A172 (cell line): ENCODE measurements at places on chromosomes 5 and 9. TPM values are rescaled to one million over a fixed set of nuclear protein-coding genes. Genes with fewer than 3 reads are reported as not detected.
A peak's percentile ranks its signal among the peaks of the same experiment; 100 is the strongest.

GRCh38 chr9:130054325-130054786, 650 bp downstream of the GPR107 start:
- no peak for DNase-seq

DNA sequence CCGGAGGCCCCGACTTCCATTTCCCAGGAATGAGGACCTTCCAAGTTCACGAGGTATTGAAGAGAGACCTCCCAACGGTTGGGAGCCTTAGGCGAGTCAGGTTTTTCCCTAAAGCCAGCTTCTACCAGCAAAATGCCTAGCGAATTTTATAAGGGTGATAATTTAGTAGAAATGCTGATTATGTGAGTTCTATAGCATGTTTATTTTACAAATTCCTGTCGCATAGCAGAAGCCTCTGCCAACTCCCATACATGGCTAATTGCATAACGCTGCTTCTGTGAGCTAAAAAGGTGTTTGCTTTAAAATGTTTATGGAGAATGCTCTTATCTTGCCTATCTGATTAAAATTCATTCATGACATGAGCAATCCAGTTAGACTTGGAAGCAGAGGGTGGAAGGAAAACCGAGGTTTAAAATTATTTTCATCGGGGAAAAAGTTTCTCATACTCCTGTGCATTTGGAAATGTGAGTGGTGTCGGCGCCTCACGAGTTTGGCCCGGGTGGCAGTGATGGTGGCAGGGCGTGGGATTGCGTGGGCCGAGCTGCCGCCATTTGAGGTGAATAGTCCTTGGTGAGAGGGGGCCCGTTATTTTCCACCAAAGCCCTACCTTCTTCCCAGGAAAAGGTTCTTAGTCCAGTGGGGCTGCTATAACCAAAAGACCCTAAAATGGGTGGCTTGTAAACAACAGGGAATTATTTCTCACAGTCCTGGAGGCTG, 104.4 kb upstream of the FCN2 start:
- peak; percentile 71 for DNase-seq

DCANP1 gene
- total RNA-seq = not detected in 2 replicates

DNA sequence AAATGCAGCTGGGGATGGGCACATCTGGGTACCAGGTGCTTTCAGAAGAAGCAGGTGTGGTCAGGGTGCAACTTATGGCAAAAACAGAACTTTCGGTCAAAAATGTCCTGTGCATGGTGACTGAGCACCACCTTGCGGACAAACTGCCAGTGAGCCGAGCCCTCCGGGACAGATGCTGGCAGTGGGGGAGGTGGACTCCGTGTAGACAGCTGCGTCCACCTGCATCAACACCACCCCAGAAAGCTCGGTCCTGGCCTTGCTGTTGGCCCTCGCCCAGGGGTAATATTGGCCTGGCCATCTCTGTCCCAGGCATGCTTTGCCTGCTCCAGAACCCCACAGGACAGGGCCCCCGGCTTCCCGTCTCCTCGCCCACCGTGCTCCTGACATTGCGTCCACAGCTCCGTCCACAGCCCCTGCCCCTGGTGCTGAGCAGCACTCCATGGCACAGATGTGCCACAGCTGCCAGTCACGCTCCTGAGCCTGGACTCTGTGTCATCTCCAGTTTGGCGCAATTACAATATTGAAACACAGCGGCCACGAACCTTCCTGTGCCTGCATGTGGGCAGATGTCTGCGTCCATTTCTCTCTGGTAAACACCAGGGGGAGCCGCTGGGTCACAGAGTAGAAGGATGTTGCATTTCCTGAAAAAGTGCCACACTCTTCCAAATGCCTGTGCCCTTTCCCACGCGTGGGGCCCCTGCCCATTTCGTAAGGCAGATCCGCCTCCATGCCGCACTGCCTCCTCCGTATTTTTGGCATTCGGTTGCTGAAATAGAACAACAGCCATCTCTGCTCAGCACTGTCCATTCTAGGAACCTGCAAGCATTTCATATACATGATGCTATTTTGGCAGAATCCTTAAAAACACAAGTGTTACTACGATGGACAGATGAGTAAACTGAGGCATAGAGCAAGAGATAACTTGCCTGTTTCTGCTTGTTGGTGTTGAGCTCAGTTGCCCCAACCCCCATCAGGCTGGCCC, 33.4 kb upstream of the SLC6A19 start:
- peak; percentile 69 for DNase-seq

MYMK gene
- total RNA-seq = not detected in 2 replicates

GRCh38 chr5:78157001-78157400, 137.5 kb downstream of the AP3B1 start:
- no peak for DNase-seq

CER1 gene
- total RNA-seq = not detected in 2 replicates

PTGES gene
- 3.3 and 4.3 TPM in 2 replicates for total RNA-seq

- DNase-seq = no peak
These were observed 385.7 kb upstream of the IRX1 start for GRCh38 chr5:3209918-3210317.

DNA sequence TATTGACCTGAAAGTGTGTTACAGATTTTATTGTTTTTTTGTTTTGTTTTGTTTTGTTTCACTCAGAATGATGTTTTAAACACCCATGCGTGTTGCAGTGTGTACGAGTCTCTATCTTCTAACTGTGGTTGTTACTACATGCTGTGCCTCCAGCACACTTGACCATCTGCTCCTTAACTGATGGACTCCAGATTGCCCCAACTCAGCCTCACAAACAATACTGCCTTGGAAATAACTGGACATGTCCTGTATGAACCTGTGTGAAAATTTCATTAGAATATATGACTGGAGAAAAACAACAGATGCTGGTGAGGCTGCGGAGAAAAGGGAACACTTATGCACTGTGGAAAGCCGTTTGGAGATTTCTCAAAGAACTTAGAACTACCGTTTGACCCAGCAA, 68.7 kb upstream of the HAND1 start:
- no peak for DNase-seq

FGD3 gene
- 0.10 and 0.12 TPM in 2 replicates for total RNA-seq

GRCh38 chr9:136603216-136603615, 57.4 kb upstream of the NOTCH1 start:
- DNase-seq = no peak

DNA sequence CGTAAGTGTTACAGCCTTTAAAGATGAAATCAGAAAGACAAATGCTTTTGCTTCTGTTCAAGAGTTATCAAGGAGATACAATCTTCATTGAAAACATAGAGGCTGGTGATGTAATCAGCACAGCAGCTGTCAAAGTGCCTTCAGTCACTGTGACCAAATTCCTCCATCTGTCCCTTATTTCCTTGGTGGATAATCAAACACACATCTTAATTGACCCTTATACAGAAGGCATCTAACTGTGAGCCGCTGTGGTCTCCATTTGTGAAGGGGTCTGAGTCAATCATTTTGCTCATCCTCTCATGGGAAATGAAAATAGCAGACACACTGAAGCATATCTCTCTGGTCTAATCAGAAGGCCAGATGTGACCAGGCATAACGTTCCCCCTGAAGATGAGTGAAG, 130.1 kb upstream of the TLR4 start:
- DNase-seq = no peak

DNA sequence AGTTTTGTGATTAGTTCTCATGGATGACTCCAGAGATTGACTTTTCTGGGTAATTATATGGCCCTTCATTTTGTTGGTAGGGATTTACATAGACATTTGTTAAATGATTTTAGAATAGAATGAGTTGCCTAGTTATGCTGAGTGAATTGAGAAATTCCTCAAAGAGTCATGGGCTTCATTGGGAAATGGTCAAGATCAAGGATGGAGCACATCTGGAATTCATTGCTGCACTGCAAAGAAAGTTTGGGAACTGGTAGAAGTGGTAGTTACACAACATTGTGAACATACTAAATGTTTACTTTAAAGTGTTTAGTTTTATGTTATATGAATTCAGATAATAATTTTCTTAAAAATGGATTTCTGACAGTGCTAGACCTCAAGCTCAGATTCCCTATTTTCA, 46.5 kb downstream of the PIP5K1B start:
- DNase-seq = no peak

- DNase-seq = no peak
These were observed 79.4 kb upstream of the UNC5A start for GRCh38 chr5:176730815-176731475.

- DNase-seq = no peak
These were observed 6.9 kb downstream of the RAB14 start for GRCh38 chr9:121194730-121195129.

DNA sequence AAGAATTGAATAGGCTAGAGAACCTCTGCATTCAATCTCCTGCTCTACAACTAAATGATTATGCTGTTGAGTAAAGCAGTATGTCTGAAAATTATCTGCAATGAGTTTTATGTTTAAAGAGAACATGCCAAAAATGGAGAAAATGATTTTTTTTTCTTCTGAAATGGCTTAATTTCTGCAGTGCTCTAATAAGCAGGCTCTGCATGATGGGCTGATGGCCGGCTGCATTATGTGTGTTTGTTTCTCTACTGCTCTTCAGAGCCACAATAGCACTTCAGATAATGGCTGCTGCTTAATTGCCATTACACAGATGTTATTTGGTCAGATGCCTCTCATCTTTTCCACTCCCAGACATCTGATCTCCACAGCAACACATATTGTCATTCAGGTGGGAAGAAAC, 286.4 kb upstream of the DMAC1 start:
- DNase-seq = no peak

DNA sequence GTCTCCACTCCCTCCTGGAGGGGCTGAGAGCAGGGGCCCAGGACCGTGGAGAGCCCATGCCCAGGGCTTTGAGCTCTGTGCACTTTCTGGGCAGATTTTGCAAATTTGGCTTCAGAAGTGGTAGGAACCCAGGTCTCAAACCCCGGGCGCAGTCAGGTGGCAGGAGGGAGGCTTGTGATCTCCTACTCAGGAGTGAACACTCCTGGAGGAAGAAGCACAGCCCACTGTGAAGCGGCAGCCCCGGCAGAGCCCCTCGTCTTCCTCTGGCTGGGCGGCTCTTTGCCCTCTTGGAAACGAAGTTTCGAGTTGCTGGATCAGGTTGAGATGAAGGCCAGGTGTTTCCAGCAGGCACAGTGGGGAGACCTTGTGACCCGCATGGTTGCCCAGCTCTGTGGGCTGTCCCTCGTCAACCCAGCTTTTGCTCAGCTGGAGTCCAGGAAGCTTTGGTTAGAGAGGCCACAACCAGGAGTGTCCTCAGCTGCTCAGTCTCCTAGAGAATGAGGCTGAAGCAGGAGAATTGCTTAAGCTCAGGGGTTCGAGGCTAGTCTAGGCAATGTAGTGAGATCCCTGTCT, 48.5 kb downstream of the WNK2 start:
- DNase-seq = no peak

- DNase-seq = no peak
These were observed 182.3 kb downstream of the SPATA31D1 start for GRCh38 chr9:82170866-82171265.

- DNase-seq = peak; percentile 40
These were observed 6.5 kb upstream of the FBXO10 start for GRCh38 chr9:37582548-37583157.

GRCh38 chr5:96651948-96652753, 10.0 kb upstream of the CAST start:
- no peak for DNase-seq

DNA sequence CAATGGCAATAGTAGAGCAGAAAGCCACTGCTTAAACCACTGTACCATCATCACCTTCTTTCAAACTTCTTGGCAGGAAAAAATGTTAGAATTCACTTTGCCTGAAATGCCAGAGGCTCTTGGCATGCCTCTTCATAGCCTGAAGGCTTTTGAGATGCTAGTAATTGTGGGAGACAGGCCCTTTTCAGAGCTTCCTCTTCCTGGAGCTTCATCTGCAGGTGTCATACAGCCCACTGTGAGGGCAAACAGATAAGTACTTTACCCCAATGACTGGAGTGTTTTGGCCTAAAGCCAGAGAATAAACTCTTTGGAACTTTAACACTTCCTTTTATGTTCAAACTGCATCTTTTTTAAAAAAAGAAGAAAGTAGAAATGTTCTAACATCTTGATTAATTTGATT, 81.3 kb upstream of the TMEM171 start:
- peak; percentile 15 for DNase-seq

- no peak for DNase-seq
These were observed 86.5 kb downstream of the HMCN2 start for GRCh38 chr9:130352081-130352480.

- no peak for DNase-seq
These were observed 1352.0 kb upstream of the CDH9 start for GRCh38 chr5:28390341-28390740.

F2RL1 gene
- 1.7 and 2.3 TPM in 2 replicates for total RNA-seq

SYK gene
- not detected in 2 replicates for total RNA-seq

FOXD4 gene
- total RNA-seq = 0.47 and 0.65 TPM in 2 replicates

DOLK gene
- 56.7 and 57.4 TPM in 2 replicates for total RNA-seq

DNA sequence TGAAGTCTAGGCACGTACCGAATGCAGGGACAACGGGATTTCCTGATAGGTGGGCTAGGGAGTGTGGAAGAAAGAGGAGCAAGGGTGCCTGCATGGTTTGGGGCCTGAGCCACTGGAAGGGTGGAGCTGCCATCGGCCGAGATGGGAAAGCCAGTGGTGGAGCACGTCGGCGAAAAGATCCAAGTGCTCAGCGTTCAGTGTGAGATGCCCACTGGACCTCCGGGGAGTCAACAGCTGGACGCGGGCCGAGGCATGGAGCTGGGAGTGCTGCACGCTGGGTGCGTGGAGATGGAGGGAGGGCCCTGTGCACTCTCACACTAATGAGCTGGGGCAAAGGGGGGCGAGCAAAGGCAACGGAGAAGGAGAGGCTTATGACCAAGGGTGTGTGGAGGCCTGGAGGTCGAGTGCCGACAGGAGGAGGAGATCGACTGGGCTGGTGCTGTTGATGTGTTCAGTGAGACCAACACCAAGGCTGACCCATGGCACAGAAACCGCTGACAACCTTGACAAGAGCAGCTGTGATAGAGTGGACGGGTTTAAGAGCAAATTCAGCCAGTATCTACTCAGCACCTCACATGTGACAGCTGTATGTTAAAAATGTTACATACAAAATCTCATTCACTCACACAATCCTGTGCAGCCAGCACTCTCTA, 85.7 kb downstream of the STK10 start:
- DNase-seq = peak; percentile 37

FBN2 gene
- total RNA-seq = 11.6 and 11.8 TPM in 2 replicates

GRCh38 chr5:2908086-2908485, 156.6 kb upstream of the IRX2 start:
- DNase-seq = no peak
